EH (cell line): ENCODE measurements at places on chromosomes 5 and 9.
A peak's percentile ranks its signal among the peaks of the same experiment; 100 is the strongest.

GRCh38 chr5:160240350-160240749 lies 11.0 kb downstream of the FABP6 start:
- DNase-seq: no peak

DNA sequence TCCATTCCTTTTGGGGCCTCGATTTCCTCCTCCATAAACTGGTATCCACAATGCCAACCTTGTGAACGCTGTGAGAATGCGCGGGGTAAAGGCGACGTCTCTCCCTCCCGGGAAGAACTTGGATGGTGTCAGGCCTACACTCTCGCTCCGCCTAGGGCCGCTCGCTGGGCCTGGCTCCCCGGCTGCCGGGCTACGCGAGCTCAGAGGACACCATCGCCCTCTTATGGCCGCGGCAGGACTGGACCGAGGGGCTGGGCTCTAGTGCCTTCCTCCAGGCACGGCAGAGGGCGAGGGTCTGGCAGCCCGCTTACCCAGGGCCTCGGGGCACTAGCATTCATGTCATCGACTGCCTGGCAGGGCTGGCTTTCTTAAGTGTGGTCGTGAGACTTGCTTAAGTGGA lies 1.3 kb upstream of the EXOSC2 start:
- no peak for DNase-seq

- DNase-seq: peak; percentile 77
Measured at GRCh38 chr9:109251080-109251775, 69.6 kb downstream of the EPB41L4B start.

DNA sequence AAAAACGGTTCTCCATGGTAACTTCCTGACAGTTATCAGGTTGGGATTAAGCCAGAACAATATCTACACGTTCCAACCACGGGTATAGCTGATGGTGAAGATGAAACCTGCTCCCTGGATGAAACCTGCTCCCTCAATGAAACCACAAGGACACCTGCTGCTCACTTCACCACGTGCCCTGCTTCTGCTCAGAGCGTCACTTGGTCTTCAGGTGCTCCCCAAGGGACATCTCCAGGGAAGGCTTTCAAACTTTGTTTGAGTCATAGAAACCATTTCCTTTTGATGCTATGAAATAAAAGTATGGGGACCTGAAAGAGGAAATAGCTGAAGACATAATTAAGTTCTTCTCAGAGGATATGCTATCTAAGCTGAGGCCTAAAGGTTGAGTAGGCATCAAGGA lies 242.4 kb downstream of the MED10 start:
- DNase-seq: no peak

DNA sequence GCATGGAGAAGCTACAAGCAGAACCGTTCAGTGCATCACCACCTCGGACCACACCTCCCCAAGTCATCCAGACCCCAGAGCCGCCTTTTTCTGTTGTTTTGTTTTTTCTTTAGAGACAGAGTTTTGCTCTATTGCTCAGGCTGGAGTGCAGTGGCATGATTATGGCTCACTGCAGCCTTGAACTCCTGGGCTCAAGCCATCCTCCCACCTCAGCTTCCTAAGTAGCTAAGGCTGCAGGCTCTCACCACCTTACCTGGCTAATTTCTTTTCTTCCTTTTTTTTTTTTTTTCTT lies 13.5 kb upstream of the SFXN1 start:
- no peak for DNase-seq

GRCh38 chr9:19630760-19631159 lies 158.1 kb downstream of the SLC24A2 start:
- no peak for DNase-seq

DNA sequence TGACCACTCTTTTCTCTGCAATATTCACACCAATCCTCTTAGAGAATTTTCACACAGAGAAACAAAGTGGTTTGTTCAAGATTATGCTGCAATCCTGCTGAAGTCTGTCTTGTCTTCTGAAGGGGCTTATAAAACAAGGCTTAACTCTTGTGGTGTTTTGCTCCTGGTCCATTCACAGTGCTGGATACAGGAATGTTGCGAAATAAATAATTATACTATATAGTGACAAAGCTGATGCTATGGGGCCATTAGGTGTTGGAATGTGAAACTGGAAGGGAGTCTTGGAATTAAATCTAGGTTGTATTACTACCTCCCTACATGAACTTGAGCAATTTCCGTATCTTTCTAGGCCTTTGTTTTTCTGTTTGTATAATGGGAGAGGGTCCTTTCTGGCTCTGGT lies 170.2 kb downstream of the TRIM32 start:
- DNase-seq: no peak
